ENCODE measurements at places on chromosomes 2 and 18.
A peak's percentile ranks its signal among the peaks of the same experiment; 100 is the strongest.

DNA sequence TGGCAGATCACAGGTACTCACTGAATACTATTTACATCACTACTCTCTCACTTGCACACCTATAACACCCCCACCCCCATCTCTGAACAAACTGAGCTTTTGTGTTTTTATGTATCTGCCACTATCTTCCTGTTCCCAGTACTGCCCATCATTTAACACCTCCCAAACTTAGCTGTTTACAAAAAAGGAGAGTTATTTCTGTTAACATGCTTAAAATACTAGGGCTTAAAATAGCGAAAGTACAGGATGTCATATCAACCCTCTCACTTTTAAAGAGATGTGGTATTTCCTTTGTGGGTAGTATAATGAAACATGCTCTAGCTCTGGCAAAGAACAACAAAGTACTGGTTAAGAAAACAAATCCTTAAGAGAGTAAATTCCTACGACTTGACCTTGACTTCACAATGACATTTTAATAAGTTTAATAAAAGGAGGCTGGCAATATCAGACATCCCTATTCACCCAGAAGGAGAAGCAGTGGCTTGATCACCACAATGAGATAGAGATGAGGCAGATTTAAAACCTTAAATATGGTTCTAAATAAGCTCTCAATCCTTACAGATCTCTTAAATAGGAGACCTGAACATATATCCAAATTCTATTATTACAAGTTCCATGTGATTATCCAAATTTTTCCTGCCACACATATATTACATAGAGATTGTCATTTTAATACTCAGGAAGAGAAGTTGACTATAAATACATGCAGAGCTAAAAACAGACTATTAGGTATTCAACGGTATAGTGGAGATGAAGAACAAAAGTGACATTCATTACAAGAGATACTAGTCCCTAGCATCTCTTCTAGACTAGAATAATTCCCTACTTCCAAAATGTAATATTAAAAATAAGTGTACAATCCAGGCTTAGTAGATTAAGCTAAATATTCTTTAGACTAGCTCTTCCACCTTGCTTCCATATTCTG lies 36.9 kb downstream of the TRAK2 start:
- no peak for DNase-seq

DNA sequence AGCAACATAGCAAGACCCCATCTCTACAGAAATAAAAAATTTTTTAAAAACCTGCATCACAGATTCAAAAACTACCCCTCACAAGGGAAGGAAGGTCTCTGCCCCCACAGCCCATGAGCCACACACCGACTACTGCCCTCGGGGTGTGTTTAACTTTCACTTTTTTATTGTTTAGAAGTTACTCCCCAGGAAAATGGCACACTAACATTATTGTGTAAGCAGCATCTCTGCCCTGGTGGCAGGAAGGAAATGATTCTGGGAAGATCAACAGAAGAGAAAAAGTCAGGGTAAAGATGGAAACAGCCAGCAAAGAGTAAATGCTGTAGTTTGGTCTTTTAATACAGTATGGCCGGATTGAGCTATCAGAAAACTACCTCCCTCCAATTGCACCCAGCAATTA lies 21.9 kb downstream of the TRABD2A start:
- DNase-seq = no peak

- DNase-seq = no peak
These were observed 5.4 kb downstream of the CRYGD start for GRCh38 chr2:208118918-208119317.

DNA sequence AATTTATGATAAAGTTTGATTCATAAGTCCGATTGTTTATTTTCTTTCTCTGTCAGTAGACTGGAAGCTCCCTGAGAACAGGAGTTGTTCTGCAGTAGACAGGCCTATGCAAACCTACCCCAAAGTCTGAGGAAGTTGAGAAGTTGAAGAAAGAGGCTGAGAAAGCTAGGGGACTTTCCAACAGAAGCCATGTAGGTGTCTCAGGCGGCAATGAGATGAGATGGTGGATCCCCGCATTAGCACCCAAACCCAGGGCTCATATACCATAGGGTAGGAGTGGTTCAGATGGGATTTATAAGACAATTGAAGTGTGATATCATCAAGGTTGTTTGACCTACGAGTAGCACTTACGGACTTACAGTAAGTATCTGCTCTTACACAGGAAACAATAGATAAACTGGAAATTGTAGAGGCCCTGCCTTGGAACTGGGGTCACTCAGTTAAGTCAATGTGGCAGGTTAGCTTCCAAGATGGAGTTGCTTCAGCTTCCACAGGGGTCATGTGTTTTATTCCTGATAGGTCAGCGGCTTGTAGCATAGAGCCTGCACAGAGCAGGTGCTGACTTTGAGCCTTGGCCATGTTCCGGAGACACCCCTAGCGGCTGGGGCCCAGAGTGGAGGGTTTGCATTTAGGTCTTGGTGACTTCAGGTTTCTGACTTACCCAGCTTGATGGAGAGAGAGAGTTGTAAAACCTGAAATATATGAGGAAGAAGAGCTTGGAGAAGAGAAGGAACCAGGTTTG lies 2.3 kb upstream of the PSD4 start:
- no peak for DNase-seq

GRCh38 chr2:120568089-120568974 lies 167.3 kb upstream of the GLI2 start:
- DNase-seq = no peak

- DNase-seq = no peak
These were observed 21.1 kb downstream of the MBP start for GRCh38 chr18:77111449-77111848.

DNA sequence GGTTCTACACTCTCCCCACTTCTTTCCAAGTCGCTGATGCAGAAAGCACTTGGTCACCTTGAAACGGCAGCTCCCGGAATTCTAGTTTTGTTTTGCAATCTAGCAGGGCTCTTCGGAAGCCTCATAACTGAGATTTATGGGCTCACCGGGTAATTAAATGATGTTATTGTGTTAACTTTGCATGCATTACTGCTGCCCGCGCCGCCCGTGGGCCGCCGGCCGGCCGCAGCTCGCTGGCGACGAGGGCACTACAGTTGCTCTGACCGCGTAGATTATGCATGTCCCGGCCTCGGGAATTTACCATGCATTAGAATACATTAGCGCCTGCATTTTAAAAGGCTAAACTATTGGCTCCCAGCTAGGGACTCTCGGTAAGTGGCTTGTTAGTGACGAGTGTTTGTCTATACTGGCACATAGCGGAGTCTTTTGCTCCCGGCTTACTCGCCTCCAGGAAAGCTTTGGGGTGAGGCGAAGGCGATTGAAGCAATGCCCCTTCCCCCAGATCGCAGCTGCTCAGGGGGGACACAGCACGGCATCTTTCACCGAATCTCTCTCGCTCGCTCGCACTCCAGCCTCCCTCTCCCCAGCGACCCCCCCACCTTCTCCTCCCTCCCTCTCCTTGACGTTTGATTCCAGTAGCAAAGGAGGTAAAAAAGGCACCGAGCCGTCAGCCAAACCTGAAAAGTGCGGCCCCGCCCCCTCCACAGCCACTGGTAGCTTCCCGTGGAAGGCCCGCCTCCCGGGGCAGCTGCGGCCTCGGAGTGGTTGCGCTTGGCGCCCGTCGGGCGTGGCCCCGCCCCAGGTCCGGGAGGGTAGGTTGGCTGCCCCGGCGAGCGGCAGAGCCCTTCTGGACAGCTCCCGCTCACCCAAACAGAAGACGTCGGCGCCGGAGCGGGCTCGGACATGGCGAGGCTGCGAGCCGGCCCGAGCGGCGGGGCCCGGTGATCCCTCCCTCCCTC lies at the start of gene ONECUT2:
ONECUT2 (plus strand) TSS at position 839 of the 959 bp plus-strand sequence. CDS start 343 bp downstream, outside the sequence.
- peak; percentile 31 for DNase-seq

GRCh38 chr18:45802814-45803492 lies 22.5 kb upstream of the SIGLEC15 start:
- no peak for DNase-seq
